ENCODE measurements at places on chromosomes 3 and 15.

DNA sequence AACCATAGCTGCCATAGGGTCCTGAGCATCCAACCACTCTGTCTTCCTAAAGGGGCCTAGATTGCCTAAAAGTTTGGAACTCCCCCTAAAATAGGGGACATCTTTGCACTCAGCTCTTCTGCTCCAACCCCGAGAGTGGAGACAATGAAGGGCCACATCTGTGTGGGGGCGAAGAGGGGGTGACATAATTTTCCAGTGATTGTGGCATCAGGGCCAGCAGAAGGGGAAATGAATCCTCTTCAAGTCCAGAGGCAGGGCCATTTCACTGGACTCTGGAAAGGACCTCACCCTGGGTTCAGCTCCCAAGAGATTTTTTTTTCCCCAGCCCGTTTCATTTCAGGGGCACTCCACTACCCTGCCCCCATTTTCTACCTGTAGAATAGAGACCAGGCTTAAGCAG is 4.6 kb upstream of the ANKRD63 start:
- DNase-seq: no peak

DNA sequence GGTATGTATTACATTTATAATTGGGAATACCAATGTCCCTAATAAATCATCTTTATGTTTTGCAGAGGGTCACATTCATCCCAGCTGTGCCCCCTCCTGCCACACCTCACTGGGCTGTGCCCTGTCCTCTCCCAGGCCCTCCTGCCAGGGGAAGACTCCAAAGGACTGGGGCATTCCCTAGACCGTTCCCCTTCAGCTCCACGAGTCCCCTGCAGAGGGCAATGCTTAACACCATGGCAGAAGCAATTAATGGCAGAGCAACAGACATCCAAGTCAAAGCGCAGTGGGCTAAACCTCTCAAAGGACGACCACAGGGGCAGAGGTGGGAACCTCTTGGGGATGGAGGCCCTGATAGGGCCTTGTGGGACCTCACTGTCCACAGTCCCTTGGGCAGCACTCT is 71.3 kb upstream of the SEC13 start:
- no peak for DNase-seq

- DNase-seq: no peak
Measured at GRCh38 chr15:69848551-69849231, 249.0 kb downstream of the TLE3 start.

DNA sequence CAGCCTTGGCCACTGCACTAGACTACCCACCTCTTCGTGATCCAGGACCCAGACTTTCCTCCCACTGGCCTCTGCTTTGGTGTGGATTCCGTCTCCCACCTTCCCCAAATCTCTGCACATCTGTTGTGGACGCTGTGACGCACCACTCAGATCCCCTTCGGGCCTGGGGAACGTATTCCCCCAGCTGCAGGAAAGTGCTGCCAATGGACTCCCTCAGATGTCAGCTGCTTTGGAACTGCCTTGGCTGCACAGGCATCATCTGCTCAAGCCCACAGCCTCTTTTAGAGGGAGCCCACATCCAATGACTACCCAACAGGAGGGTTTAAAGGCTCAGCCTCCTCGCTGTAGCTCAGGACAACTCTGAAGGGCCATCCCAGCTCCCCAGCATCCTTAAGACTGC is 134.2 kb upstream of the RAD18 start:
- DNase-seq: no peak

- DNase-seq: no peak
Measured at GRCh38 chr15:45674677-45675076, 39.8 kb downstream of the SQOR start.

GRCh38 chr3:36926292-36926897 is 18.5 kb downstream of the TRANK1 start:
- no peak for DNase-seq

GRCh38 chr15:99998661-99999101 is 265.4 kb upstream of the LYSMD4 start:
- DNase-seq: no peak

GRCh38 chr3:179321668-179322285 is 1.1 kb upstream of the ZNF639 start:
- DNase-seq: no peak

- no peak for DNase-seq
Measured at GRCh38 chr3:64443546-64444381, 218.5 kb upstream of the PRICKLE2 start.

DNA sequence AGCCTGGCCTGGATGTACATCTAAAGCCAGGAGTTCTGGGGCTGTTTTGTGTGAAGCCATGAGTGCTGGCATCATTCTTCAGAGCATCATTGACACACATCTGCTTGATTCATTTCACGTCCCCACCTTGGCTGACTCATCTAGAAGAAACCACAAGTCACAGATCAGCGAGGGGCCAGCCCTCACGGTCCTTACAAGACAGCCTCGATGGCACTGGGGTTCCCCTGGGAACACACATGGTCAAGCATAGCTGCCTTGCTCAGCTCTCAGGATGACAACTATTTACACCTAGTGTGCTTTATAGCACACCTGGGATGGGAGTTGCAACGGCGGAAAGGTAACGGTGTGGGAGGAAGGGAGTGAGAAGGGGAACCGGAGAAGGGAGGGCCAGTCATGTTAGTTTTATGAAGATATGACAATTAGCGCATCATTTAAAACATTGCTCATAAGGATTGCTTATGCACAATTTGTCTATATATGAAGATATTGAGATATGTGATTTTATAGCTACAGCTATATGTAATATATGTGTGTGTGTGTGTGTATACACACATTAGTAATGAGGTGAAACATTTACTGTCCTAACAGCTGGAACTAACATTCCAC is 227.1 kb downstream of the RPLP1 start:
- peak; percentile 12 for DNase-seq

DNA sequence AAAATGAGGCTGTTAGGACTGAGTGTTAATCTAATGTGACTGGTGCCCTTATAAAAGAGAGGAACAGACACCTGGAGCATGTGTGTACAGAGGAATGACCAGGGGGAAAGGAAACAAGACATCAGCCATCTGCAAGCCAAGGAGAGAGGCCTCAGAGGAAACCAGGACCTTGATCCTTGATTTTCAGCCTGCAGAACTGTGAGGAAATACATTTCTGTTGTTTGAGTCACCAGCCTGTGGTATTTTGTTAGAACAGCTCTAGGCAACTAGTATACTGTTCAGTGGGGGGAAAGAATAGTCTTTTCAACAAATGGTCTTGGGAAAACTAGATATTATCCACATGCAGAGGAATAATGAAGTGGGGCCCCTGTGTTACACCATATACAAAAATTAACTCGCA is 80.6 kb downstream of the CCR1 start:
- DNase-seq: no peak

GRCh38 chr3:187212196-187212545 is 14.9 kb downstream of the RTP1 start:
- no peak for DNase-seq

GRCh38 chr3:39637807-39638206 is 170.3 kb downstream of the MOBP start:
- DNase-seq: no peak

DNA sequence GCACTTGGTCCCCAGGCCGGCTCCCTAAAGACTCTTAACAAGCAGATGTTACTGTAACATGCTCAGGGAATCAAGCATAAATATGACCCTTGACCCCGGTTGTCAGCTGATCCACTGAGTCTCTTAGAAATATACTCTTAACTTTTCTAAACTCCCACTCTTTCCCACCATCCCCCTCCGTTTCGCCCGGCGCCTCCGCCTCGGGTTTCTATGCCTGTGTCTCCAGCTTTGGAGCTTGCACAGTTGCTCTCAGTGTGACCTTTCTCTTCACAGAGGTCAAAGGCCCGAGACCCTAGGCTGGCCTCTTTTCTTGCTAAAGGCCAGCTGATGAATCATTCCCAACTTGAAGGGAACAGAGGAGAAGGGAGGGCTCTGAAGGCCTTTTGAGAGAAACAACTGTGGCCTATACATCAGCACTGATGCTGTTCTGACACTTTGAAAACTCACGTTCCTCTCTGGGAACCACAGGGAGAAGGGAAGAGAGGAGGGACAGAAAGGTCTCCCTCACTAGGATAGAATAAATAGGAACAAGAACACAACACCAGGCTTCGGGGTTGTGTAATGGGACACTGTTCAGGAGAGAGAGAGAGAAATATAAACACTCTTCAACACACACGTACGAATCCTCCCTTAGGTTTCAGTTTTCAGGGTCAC is 484.5 kb upstream of the NR2F2 start:
- DNase-seq: no peak

DNA sequence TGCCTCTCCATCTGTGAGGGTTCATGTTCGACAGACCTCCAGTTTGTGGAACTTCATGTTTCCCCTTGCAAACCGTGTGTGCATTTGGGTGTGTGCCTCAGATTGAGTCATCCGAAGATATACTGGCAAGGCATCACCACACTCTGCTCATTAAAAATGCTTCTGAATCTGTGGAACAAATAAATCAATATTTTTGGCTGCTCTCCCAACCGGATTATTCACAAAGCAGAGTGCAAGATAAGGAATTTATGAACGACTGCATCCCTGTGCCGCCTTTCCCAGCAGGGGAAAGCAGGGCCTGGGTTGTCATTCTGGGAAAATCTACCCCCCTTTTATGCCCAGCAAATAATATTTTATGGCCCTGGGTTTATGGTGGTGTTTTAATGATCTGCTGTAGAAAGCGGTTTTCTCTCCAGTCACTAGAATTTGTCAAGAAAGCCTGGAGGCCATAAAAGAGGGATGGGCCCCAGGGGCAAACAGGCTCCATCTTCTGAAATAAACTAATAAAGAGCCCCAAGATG is 4.2 kb upstream of the WNT5A start:
- DNase-seq: no peak

GRCh38 chr3:173742491-173742890 is 344.9 kb downstream of the NLGN1 start:
- no peak for DNase-seq

GRCh38 chr3:78025916-78026315 is 986.0 kb downstream of the ROBO2 start:
- no peak for DNase-seq

- DNase-seq: no peak
Measured at GRCh38 chr3:42300013-42300412, 34.0 kb upstream of the CCK start.

DNA sequence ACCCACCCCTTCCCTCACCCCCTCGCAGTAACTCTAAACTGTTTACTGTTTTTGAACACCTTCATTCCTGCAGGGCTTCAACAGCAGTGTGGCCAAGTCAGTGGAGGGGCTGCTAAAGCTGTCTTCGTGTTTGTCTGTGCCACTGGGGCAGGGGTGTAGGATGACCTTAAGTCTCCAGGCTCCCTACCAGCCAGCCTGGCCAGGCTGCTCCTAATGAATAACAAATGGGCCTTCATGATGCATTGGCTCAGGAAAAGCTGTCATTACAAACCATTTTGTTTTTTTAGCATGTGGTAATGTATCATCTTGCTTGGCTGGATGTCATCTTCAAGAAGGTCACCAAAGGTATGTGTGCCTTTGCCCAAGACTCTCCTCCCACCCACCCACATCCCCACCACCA is 372.2 kb upstream of the WNT5A start:
- no peak for DNase-seq

- no peak for DNase-seq
Measured at GRCh38 chr3:190105876-190106275, 14.8 kb downstream of the P3H2 start.

DNA sequence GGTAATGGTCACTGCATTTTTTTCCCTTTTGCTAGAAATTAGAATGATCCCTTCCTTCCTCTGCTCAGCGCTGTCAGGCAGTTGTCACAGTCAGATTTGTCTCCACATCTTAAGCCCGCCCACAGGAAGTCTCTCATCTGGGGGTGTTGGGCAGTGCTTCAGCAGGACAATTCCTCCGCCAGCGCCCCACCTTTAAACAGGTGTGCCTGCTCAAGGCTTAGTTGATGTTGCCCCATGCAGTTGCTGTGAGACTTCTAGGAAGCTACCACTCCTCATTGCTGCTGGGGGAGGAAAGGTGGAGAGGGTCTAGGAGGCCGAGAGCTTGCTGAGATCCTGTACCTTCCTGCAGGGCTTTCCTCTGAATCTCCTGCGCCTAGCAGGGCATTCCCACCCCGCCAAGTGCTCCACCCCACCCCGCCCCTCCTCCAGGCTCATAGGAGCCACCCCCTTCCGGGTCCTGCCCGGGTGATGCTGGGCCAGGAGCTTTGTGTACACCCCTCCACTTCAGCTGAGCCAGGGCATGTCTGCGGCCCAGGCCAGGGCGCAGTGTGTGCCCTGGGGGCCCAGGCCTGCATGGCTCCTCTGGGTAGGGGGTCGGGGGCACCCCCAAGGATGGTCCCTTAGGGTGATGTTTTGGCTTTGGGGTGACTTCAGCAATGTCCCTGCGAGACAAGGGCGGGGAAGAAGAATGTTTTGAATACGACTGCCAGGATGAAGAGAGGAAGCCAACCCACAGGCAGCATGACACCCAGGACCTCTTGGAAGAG is 68.7 kb downstream of the TRAK1 start:
- peak; percentile 3 for DNase-seq

Measured in stimulated activated naive CD4-positive, alpha-beta T cell treated with Interleukin-2 at 50 U/mL for 16 hours (primary cell).